ENCODE measurements at places on chromosomes 12 and 14.

DNA sequence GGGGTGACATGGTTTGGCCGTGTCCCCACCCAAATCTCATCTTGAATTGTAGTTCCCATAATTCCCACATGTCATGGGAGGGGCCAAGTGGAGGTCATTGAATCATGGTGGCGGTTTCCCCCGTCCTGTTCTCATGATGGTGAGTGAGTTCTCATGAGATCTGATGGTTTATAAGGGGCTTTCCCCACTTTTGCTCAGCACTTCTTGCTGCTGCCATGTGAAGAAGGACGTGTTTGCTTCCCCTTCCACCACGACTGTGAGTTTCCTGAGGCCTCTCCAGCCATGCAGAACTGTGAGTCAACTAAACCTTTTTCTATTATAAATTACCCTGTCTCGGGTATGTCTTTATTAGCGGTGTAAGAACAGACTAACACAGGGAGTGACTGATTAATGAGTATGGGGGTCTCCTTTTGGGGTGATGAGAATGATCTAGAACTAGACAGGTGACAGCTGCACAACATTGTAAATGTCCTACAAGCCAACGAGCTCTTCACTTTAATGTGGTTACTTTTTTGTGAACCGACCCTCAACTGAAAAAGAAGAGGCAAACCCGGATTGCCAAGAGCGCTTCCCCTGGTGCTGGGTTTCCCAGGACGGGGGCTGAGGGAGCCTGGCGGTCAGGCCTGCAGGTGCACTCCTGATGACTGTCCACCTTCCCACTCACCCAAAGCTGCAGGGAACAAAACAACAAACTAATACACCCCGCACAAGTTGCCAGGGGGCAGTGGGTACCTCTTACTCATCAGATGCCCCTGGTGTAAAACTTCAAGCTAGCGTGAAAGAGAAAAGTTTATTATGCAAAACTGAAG is 90.1 kb downstream of the NCOR2 start:
- no peak for DNase-seq

GRCh38 chr12:89417246-89417977 is 65.1 kb upstream of the DUSP6 start:
- no peak for DNase-seq

DNA sequence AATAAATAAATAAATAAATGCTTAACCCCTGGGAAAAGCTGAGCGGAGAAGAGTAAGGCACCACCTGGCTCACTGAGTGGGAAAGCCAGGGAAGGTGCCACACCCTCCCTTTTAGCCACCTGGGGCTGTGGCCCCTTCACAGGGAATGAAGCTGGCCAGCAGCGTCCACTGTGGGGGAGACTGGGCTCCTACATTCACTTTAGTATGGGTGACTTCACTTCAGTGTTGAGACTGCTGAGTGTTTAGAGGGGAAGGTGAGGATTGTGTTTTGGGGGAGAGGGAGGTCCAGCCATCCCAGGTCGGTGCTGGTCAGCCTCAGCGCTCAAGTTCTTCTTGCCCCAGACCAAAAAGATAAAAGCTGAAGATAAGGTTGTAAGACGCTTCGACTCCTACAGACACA is 1.6 kb downstream of the NAB2 start:
- DNase-seq, result no peak

GRCh38 chr14:100419856-100420255 is 96.7 kb downstream of the SLC25A47 start:
- DNase-seq, result no peak

GRCh38 chr12:82149045-82149444 is 209.1 kb downstream of the CCDC59 start:
- no peak for DNase-seq

DNA sequence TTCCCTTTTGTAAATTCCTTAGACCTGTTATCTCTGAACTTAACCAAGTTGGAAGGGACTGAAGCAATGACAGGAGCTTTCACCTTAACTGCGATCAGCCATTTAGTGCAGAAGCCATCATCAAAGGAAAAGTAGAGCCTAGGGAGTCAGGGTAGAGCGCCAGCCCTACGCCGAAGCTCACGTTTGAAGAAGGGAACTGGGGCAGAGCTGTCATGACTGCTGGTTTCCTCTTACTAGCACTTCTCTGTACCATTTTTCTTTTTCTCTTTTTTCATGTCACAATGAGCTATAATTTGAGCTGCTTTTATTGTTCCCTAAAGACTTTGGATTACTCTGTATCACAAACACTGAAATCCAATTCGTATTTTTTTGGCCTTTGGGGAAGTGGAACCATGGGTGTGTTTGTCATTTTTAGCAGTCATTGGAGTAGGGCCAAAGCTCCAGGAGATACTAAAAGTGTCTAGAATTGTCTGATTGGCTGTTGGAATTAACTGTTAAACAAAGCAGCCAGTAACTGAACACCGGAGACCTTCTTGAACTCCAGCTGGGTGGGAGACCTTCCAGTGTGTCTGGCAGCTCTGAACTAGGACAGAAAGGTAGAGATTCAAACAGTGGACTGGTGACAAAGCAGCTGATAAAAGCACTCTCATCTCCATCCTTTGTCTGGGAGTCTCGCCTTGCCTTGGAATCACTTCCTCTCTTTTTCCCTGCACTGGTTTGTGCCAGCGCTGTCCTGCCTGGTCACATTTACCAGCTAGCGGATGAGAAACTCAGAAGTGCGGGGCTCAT is 9.1 kb downstream of the MTRFR start:
- no peak for DNase-seq

GRCh38 chr12:29782285-29782870 is 1.4 kb downstream of the TMTC1 start:
- no peak for DNase-seq
